ENCODE measurements at places on chromosomes 6 and 20. TPM values are rescaled to one million over a fixed set of nuclear protein-coding genes. Genes with fewer than 3 reads are reported as not detected.

- no peak for DNase-seq
Measured at GRCh38 chr20:37518059-37518458, 3.0 kb upstream of the NNAT start.

DNA sequence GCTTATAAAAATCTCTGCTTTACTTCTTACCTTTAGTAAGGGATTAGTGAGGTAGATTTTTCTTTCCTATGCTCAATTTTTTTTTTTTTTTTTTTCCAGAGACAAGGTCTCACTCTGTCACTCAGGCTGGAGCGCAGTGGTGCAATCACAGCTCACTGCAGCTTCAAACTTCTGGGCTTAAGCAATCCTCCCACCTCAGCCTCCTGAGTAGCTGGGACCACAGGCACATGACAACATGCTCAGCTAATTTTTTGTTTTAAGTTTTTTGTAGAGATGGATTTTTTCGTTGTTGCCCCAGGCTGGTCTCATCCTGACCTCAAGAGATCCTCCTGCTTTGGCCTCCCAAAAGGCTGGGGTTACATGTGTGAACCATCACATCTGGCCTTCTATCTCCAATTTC lies 58.9 kb upstream of the RREB1 start:
- no peak for DNase-seq

DNA sequence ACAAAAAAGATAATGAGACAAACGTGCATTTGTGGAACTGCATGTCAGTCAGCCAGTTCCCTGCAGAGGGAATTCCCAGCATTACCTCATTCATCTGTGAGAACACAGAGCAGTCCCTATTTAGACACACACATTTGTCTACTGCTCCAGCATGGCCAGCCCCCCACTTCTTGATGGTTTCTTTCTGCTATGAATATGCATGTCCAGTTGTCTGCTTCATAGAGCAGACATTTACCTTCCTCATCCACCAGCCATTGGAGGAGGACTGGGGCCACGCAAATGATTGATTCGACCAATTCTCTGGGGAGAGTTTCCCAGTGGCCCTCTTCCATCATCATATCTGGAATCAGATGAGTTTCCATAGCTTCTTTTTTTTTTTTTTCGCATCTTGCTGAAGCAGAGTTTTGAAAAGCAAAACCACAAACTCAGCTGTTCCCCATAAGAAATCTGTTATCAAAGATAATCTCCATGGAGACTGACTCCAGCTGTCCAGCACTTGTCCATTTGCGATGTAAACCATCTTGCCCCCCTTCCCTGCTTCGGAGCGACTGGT lies 11.8 kb downstream of the ENPP1 start:
- DNase-seq, result no peak

GRCh38 chr20:605237-605636 lies 4.9 kb downstream of the TCF15 start:
- no peak for DNase-seq

Gene ULBP2
- not detected for polyA plus RNA-seq

Gene ULBP1
- not detected for polyA plus RNA-seq

Gene GGT7
- polyA plus RNA-seq, result 53.8 TPM

Data from cardiac muscle cell (in vitro differentiated cells and primary cell).